ENCODE measurements at places on chromosomes 1 and 21.

- no peak for DNase-seq
These were observed 22.4 kb upstream of the ASB17 start for GRCh38 chr1:75954586-75954985.

DNA sequence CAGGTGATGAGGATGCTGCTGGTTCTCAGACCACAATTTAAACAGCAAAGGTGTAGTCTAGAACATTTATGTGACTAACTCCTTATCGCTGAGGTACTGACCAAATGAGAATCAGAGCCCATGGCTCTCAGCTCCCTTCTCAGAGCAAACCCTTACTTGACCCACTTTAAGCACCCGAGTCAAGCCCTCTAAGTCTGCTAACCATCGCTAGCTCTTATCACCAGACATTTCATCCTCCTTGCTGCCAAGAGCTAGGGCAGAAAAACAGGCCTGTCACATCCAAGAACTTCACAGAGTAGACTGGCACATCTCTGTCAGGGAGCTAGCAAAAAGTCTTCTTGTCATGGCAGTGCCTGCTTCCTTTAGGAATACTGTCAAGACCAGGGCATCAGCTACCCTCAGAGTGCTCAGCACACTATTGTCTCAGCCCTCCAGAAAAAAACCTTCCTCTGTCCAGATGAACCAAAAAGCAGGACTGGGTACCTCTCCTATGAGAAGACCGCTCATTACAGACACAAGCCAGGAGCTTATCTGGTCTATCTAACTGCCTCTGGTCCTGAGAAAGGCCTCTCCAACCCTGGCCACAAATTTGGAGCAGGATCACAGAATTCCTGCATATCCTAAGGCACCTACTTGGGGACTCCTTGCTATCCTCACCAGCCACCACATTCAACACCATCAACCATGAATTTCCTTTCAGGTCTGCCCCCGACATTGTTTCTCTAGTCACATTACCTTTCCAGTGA lies 26.2 kb downstream of the ERI3 start:
- no peak for DNase-seq

DNA sequence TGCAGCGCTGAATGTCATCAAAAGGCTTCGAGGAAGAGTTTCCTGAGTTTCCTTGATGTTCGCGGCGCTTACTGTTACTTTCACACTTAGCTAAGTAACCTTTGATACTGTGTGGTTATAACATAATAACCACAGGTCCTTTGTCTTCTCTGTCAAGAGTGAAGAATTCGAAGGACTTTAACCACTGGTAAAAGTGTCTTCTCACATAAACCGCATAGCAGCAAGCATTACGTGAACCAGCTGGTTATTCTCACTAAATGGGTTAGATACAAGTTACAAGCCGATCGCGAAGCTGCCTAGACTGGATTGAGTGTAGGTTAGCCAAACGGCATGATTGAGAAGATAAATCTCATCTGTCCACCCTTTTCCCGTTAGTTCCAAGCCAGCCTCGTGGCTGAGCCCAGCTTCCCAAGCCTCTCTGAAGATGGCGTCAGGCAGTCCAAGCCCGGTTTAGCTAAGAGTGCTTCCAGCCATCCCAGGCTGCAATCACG lies 18.3 kb upstream of the IFNGR2 start:
- DNase-seq, result no peak

GRCh38 chr1:15355968-15356625 lies 53.6 kb upstream of the EFHD2 start:
- no peak for DNase-seq

GRCh38 chr1:201763455-201764140 lies 65.4 kb upstream of the IPO9 start:
- DNase-seq, result no peak

- DNase-seq, result no peak
These were observed 11.4 kb downstream of the SKI start for GRCh38 chr1:2239384-2239985.

DNA sequence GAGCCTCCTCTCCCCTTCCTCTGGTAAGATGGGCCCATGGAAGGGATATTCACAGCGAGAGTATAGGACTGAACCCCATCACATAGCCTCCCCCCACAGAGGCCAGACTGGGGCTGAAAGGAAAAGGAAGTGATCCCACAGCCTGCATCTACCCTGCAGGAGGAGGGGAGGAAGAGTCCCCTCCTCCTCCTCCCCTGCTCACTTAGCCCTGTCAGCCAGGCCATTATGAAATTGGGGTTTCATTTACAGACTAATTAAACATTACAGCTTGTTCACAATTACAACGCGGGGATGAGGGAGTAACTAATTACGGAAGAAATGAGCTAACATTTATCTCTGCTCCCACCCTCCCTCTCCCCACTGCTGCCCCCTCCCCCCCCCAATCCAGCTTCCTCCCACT lies 25.4 kb downstream of the DMAP1 start:
- no peak for DNase-seq

- no peak for DNase-seq
These were observed 28.1 kb downstream of the SHISA4 start for GRCh38 chr1:201916649-201917249.

GRCh38 chr1:95640746-95641145 lies 406.7 kb downstream of the RWDD3 start:
- no peak for DNase-seq

- DNase-seq, result no peak
These were observed 115.1 kb upstream of the JUN start for GRCh38 chr1:58898739-58899586.

DNA sequence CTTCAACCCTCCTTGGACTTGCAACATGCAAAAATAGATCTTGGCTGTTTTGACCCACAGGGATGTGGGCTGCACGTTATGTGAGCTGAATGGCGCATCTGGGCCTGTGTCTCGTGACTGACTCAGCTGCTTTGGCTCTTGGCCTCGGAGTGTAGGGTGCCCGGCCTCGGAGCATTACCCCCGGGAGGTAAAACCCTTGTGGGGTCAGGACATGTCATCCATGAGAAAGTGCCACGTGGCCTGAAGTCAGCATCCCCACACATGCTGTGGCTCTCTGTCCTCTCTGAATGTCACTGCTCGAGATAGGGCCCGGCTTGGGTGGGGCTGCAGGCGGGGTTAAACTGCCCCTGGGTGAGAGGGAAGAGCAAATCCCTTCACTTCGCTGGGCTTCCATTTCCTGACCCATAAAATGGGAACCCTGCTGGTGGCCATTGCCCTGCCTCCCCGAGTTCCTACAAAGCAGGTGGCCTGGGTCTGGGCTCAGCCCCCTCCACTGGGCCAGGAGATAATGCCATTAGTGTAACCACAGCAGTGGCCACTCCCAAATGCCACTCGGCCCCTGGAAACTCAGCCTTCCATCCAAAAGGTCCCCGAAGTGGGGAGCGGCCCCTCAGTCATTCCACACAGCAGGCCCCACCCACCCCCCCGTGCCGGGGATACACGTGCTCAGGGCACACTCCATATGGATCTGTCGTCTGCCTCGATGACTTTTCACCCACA lies 22.8 kb upstream of the TSPEAR start:
- no peak for DNase-seq

DNA sequence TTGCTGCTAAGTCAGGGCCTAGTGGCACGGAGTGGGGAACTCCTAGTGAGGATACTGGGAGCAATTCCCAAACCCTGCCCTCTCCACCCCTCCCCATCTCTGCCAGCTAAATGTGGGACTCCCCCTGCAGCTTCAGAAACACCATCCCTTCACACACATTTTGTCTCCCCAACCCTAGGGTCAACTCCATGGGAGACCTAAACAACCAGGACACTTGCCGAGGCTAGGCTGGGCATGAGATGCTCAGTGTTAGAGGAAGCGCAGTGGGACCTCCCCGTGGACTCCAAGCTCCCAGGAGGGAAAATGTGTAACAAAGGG lies 1.5 kb downstream of the RNF186 start:
- no peak for DNase-seq

- DNase-seq, result no peak
These were observed 96.8 kb downstream of the BEND5 start for GRCh38 chr1:48679859-48680258.

DNA sequence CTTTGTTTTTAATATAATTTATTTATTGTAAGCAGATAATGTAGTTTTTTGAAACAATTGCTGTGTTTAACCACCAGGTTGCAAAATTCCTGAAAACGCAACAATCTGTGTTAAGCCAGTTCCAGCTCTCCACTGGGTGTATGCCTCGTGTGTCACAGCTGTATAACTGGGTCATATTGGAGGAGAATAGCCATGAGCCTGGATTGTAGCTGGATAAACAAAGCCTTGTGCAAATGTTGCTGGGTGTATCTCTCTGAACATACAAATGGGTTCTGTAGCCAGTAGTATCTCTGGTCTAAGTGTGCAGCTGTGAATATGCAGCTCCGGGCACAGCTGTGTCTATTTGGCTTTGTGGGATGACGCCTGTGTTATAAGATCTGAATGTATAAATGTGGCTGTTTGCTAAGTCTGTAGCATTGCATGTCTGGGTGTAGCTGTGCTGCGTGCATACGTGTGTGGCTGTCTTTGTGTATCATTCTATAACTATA lies 2.8 kb downstream of the TCEA3 start:
- no peak for DNase-seq

DNA sequence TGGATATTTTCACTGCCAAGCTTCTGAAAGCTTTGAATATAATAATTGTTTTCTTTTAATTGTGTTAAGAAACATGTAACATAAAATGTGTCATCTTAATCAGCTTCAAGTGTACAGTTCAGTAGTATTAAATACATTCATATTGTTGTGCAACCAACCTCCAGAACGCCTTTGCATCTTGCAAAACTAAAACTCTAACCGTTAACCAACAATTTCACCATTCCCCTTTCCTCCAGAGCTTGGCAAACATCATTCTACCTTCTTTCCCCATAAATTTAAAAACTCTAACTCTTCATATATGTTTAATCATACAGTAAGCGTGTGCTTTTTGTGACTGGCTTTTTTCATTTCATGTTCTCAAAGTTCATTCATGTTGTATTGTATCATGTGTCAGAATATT lies 2.1 kb downstream of the MNDA start:
- DNase-seq, result no peak

GRCh38 chr1:109269212-109269980 lies 13.5 kb downstream of the PSRC1 start:
- DNase-seq, result no peak

DNA sequence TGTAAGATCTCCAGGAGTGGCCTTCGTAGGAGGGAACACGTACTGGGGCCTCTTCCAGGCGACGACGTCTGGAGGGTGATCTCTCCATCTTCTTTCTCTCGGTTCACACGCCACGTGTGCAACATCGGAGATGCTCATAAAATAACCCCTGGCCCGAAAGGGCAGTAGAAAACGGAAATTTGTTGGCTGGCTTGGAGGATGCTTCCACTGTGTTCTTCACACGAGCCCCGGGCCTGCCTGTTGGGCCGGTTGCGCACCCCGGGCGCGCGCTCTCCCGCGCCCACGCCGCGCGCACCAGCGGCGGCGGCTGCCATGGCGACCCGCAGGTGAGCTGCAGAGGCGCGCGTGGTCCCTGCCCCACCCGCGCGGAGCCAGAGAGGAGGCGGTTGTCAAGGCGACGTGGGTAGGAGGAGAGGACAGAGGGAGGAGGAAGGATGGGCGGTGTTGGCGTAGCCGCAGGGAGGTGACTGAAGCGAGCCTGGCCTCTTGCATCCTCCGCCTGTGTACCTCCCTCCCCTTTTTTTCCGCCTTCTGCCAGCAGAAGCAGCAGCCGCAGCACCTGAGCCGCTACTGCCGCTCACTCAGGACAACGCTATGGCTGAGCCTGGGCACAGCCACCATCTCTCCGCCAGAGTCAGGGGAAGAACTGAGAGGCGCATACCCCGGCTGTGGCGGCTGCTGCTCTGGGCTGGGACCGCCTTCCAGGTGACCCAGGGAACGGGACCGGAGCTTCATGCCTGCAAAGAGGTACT lies at the start of gene ELAPOR1:
Gene ELAPOR1 (plus strand): TSS at position 526 of the 752 bp plus-strand sequence. CDS start 69 bp downstream, at position 595.
- DNase-seq, result peak; percentile 60

DNA sequence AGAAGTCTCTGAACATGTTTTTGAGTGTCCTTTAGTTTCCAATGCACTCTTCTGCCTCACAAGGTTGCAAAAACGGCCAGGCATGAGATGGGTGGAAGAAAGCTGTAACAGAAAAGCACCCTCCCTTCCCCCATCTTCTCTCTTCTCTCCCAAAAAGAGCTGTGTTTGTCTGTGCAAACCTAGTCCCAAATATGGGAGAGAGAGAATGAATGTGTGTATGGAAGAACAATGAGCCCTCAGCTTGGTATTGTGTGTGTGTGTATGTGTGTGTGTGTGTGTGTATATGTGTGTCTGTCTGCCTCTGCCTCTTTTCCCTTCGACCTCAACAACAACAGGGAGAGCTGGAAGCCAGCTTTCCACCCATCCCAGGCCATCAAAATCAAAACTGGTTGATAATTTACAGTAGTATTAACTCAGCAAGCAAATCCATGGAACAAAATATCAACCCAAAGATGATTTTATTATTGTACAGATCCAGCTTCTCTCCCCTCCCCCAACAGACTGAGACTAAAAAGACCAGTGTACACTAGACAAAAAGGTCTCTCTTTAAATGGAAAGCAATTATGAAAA lies 1.8 kb downstream of the RERE start:
- no peak for DNase-seq

DNA sequence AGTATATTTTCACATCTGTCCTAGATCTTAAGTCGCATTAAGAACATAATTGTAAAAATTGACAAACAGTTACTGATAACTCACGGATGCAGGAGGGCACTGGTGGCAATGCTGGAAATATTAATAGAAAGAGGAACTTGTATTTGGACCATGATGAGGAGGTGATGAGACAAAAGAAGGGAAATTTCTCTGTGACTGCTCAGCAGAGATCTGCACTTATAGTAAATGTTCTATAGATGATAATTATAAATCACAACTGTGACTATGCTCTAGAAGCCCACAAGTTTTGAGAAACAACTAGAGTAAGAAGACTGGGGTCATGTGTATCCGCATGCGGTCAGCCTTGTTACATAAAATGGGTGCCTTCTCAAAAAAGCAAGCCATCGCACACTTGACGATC lies 8.7 kb upstream of the DUSP12 start:
- DNase-seq, result no peak

- DNase-seq, result no peak
These were observed 176.5 kb downstream of the TGFB2 start for GRCh38 chr1:218521414-218522169.

DNA sequence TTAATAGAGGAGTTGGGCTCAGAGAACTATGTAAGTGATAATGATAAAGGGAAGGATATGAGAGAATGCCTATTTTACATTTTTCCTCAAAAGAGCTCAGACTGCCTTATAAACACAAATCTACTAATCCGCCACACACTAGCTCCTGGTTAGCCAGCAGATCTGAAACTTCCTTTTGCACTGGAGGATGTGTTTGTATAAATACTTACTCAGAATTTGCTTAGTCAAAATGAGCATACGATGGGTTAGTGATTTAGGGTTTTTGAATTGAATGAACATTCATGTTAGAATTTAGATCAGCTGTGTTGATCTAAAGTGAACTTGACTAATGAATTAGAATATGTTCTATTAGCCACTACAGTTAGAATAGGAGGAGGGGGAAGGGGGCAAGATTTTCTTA lies 9.1 kb upstream of the IER5 start:
- no peak for DNase-seq

GRCh38 chr1:67947114-67947513 lies 103.3 kb downstream of the DIRAS3 start:
- DNase-seq, result no peak

DNA sequence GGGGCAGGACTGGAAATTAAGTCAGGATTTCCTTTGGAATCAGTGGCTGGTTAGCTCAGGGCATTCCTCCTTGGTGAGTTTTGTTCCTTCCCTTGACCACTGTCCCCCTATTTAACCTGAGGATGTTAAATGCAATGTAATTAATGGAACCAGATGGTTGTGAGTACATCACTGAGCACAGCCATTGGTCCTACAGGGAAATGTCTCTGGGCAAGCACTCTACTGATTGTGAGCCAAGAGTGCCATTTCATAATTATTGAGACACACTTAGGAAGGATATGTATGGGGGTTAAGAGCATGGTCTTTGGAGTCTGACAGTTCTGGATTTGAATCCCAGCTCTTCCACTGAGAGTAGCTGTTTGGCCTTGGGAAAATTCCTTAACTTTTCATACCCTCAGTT lies 74.4 kb downstream of the SPAG17 start:
- DNase-seq, result no peak

Data from stimulated activated CD8-positive, alpha-beta memory T cell treated with anti-CD3 and anti-CD28 coated beads, Interleukin-2, amount 100 ng/mL, for 1 hour (primary cell).